ENCODE measurements at places on chromosomes 1 and 21.

DNA sequence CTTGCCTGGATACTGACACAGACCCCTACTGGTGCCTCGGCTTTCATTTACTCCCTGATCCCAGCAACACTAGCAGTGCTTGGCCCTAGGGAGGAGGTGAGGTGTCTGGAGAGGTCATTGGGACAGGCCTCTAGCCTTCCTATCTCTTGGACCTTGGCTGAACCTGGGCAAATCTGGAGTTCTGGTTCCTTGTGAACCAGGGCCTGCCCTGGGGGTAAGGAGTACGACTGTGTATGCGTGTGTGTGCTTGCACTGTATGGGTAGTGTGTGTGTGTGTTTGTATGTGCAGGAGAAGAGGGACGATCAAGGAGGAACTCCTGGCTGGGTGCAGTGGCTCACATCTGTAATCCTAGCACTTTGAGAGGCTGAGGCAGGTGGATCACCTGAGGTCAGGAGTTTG, 252.7 kb upstream of the CSF3R start:
- no peak for DNase-seq

GRCh38 chr1:41200728-41201127, 41.4 kb downstream of the SCMH1 start:
- no peak for DNase-seq

DNA sequence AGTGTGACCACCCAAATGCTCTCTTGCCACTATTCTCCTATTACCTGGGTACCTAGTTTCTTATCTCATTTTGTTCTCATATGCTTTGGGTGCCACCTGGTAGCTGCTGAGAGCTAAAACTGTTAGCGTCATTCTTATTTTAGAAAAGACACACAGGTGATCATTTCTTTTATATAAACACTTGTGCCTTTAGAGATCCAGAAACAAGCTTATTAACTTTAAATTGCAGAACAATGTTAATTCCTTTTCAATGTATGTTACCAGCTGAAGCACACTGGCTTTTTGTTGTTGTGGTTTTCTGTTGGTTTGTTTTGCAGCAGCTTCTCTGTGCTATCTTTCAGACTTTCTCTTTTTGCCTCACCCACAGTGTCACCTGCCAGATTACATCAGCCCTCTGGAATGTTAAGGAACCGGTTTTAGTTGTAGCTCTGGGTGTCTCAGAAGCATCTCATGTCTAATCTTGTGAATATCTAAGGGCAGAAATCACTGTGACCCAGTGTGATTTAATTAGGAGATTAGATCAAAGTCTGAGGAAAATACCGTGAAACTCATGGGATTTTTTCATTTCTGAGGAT, 43.4 kb upstream of the SLC19A2 start:
- DNase-seq, result no peak

DNA sequence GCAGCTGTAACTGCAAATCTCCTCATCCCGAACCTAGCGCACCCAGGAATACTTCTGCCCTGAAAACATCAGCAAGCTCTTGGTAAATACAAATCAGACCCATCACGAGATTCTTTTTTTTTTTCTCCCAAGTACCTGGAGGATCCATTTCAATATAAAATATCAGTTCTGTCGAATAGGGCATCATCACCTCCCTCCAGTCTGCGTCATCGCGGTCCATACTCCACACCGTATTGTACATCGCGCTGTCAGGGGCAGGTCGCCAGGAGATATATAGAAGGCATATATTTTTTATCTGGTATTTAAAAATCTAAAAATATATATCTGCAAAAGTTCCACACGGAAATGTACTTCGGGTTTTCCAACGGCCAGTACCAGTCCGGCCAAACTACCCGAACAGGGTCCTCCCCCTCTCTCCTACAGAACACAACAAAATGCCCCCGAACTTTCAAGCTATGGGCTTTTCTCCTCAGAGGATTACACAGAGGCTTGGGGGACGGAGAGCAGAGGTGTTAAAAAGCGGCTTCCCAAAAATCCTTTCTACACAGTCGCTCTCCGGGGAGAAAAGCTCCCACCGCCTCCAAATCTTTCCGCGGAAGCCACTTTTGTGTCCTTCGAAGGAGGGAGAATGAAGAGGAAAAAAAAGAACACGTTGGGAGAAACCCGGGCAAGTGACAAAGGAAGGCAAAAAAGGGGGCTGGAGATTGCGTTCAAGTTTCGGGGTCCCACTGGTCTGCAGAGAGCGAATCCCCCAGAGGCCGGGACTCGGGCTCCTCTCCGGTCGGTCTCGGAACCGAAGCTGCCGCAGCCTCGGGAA, 509 bp downstream of the PIK3R3 start:
- no peak for DNase-seq

- DNase-seq, result no peak
These were observed 673.3 kb downstream of the KCNT2 start for GRCh38 chr1:195934817-195935553.

DNA sequence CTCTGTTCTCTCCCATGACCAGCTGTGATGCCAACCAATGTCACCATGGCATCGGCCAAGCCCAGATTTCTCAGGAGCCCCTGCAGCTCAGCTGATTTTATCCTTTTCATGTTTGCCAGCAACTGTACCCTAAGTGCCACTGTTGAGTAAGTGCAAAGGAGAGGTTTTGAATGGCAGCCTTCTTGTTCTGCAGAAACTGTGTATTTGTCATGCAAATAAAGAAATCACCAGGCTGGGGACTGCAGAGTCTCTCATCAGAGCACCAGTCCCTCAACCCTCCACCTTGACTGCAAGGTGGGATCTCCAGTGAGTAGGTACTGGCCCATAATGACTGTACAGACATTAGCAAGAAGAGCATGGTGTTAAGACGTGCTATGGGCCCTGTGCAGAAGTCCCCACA, 26.6 kb downstream of the C8B start:
- no peak for DNase-seq

- DNase-seq, result no peak
These were observed 118.7 kb upstream of the PPM1J start for GRCh38 chr1:112833806-112834205.

DNA sequence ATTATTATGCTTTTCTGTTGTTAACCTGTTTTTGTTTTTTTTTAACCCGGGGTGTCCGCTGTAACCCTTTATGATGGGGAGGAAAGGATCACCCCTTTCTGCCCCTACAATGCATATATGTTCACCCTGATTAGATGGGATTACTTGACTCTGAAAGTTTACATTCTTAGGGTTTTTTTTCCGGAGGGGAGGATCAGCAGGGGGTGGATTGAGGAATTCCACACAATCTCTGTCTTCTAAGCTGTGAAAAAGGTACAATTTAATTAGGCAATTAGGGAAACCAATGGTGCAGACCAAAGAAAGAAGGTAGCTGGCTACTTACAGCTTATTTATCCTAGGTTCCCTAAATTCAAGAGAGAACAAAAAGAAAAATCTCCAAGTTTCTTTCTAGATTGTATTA, 58.3 kb downstream of the EDEM3 start:
- no peak for DNase-seq

- no peak for DNase-seq
These were observed 95.9 kb upstream of the DPH5 start for GRCh38 chr1:101121504-101121903.

- DNase-seq, result no peak
These were observed 102.8 kb upstream of the WNT4 start for GRCh38 chr1:22245726-22246125.

Measured in stimulated activated CD4-positive, alpha-beta T cell treated with anti-CD3 and anti-CD28 coated beads, TNF-alpha, amount 100 ng/mL, for 1 hour (primary cell).